ENCODE measurements at places on chromosomes 6 and 20.

DNA sequence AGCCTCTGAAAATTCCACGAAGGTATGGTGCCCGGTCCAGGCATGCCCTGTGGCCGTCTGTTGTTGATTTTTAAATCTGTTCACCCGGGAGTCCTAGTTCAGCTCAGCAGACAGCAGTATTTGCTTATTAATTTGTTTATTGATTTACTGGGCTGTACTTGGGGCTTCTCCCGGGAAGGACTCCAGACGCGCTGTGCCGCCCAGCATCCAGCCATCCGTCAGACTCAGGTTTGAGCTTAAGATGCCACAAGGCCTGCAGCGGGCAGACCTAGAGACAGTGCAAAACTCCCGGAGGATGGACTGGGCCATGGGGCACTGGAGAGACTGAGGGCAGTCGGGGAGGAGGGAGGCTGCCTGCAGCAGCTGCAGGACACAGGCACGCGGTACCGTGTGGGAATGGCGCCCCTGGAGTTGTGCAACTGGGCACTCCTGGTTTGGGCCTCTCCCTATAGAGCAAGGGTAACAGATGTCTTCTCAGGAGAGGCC is 17.3 kb upstream of the CCDC167 start:
- DNase-seq = no peak

DNA sequence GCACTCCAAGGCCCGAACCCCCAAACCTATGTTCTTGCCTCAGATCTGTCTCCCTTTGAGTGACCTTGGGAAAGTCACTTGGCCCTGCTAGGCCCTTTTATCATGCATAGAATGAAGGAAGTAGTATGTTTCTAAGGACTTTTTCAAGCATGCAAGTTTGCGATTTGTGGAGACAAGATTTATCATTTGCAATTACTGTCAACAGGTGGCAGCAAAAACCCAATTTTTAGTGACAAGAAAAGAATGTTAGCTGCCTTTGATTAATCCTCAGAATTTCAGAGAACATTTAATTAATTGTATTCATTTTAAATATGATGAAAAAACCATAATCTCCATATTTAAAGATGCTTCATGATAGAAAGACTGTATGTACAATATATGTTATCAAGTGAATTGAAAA is 28.3 kb upstream of the PREP start:
- no peak for DNase-seq

DNA sequence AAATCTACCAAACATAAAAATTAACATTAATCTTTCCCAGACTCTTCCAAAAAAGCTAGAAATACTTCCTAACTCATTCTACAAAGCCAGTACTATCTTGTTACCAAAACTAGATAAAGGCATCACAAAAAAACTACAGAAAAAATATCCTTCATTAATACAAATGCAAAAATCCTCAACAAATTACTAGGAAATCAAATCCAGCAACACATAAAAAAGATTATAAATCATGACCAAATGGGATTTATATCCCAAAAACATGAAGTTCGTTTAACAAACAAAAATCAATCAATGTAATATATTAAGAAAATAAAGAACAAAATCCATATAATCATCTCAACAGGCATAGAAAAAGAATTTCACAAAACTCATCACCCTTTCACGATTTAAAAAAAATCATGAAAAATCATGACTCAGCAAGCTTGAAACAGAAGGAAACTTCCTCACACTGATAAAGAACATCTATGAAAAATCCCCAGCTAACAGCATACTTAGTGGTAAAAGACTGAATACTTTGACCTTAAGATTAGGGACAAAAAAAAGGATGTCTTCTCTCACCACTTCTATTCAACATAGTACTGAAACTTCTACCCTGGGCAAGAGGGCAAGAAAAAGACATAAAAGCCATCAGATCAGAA is 43.2 kb downstream of the RANBP9 start:
- no peak for DNase-seq

DNA sequence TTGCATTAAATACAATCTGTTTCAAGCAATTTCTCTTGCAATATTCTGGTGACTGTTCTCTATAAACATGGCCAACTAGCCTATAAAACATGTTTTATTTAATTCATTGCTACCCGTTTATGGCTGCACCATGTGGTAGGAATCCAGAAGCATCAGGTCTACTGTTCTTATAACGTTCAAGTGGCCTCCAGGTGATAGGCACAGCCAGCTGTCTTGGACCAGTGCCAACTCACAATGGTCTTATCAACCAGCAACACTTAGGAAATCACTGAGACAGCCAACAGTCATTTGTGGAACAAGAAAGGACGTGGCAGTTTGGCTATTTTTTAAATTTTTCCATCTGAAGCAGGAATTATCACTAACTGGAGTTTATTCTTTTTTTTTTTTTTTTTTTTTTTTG is 193.6 kb downstream of the NKAIN2 start:
- no peak for DNase-seq

DNA sequence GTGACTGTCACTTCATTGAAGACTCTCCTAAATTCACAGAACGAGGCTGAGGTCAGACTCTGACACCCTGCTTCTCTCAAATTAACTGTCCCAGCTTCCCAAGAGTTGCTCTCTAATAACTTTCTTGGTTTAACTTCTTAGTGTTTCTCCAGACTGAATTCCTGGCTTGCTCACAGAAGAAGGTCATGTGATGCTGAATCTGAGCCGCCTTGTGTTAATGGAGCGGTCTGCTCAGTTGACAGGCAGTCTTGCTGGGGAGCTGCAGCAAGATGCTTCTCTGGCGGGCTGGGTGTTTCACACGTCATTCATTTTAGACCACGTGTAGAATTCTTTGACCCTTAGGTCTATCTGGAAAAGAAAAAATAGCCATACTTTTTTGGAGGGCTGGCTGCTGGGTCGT is 107.3 kb downstream of the FOXO3 start:
- DNase-seq = no peak

GRCh38 chr6:112760831-112761230 is 413.7 kb downstream of the RFPL4B start:
- DNase-seq = no peak

- DNase-seq = no peak
Observed at GRCh38 chr6:164130151-164130550, 715.6 kb downstream of the QKI start.

DNA sequence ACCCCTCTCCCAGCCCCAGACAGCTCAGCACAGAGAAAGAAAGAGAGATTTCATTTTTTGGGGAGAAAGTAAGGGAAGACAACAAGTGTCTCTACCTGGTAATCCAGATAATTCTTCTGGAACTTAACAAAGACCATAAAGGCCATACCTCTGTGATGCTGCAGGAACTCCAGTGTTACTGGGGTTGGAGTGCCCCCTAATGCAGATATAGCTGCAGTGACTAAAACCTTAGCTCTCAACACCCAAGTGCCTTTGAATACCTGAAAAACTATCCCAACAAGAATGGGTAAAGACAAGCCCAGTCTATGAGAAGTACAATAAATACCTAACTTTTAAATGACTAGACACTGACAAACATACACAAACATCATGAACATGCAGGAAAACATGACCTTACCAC is 365.3 kb upstream of the PTCHD4 start:
- no peak for DNase-seq

Data from cortex of kidney (tissue), 1 donor.